ENCODE measurements at places on chromosomes 2 and 18.
A peak's percentile ranks its signal among the peaks of the same experiment; 100 is the strongest.

- DNase-seq, result no peak
Observed at GRCh38 chr2:48779019-48779716, 23.6 kb upstream of the LHCGR start.

- no peak for DNase-seq
Observed at GRCh38 chr2:12424809-12425208, 291.9 kb upstream of the TRIB2 start.

GRCh38 chr2:46045888-46046287, 251.3 kb upstream of the EPAS1 start:
- no peak for DNase-seq

- no peak for DNase-seq
Observed at GRCh38 chr2:54053830-54054229, 61.6 kb upstream of the ACYP2 start.

GRCh38 chr2:173358616-173359015, 3.9 kb downstream of the CDCA7 start:
- DNase-seq, result no peak

GRCh38 chr2:107806901-107807300, 19.8 kb upstream of the RGPD4 start:
- DNase-seq, result no peak

- DNase-seq, result no peak
Observed at GRCh38 chr2:15700131-15700530, 108.5 kb downstream of the DDX1 start.

DNA sequence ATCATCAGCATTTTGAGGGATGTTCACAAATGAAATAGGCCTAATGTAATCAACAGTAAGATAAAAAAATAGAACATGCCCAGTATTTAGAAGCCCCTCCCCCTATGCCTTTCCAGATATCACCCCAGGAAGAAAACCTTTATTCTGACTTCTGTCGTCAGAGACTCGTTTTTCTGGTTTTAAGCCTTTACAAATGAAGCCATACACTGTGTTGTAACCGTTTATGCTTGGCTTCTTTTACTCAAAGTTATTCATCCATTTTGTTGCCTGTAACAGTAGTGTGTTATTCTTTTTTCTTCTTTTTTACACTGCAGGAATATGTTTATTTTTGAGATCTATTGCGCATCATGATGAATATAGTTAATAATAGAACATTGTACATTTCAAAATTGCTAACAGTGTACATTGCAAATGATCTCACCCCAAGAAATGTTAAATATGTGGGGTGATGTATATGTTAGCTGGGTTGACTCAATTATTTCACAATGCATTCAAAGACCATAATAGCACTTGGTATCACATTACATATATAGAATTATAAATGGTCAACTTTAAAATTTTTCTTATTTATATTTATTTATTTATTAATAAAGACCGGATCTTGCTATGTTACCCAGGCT, 28.1 kb upstream of the PNPT1 start:
- DNase-seq, result no peak

GRCh38 chr2:239826376-239826775, 198.8 kb downstream of the NDUFA10 start:
- DNase-seq, result no peak

- DNase-seq, result no peak
Observed at GRCh38 chr2:60047347-60047746, 506.1 kb downstream of the BCL11A start.

DNA sequence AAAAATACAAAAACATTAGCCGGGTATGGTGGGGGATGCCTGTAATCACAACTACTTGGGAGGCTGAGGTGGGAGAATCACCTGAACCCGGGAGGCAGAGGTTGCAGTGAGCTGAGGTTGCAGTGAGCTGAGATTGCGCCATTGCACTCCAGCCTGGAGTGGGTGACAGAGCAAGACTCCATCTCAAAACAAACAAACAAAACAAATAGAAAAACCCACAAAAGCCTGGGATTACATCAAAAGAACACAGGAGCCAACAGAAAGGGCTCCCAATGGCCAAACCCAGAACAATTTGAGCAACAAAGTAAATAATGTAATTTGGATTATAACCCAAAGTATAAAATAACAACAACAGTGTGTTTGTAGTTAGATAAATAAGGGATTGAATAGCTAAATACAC, 159.8 kb downstream of the UXS1 start:
- DNase-seq, result no peak

- DNase-seq, result no peak
Observed at GRCh38 chr2:43174368-43174916, 52.0 kb downstream of the ZFP36L2 start.

DNA sequence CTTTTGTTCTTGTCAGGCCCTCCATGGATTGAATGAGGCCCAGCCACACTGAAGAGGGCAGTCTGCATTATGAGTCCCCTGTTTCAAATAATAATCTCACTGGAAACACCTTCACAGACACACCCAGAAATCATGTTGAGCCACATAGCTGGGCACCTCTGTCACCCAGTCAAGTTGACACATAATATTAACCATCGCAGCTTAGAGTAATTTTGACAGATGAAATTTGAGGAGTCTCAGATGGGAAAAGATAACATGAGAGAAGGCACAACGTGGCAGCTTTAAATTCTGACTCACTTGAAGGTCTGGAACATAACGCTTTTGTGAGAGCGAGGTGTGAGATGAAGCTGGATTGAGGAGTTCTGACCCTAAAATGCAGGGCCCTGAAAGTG, 70.9 kb upstream of the TMEM87B start:
- DNase-seq, result no peak

DNA sequence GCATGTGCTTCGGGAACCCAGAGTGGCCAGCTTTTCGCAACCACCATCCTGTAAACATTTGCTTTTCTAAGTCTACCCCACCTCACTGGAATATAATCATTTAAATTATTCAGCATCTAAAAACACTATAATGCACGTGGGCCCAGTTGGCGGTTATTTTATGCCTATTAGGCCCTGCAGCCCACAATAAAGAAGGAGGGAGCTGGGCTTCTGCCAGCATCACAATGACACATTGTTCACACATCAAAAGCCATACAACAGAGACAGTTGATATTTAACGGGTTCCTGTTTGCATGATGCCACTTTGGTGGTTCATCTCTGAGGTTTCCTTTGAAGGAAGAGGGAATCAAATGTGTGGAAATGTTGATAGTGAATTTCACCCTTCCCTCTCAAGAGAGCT, 916.0 kb upstream of the CELF4 start:
- DNase-seq, result no peak

DNA sequence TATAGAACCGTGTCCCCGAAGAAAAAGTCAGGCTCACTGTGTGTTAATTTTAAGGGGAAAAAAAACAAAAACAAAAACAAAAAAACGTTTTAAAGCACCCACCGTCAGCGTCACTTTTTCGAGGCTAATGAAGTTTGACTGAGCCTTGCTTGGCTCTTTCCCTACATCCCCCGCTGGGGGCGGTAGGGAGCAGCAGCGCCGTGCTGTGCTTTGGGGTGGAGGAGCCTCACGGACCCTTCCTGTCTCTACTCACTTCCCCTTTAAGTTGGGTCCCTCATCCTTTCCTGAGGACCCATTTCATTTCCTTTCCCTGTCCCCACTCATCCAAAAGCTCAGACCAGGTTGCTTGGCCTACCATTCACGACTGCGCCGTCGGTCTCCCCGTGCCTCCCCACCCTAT, 82.8 kb upstream of the RPL31 start:
- DNase-seq, result no peak

GRCh38 chr18:8658858-8659485, 46.4 kb upstream of the MTCL1 start:
- DNase-seq, result peak; percentile 76

DNA sequence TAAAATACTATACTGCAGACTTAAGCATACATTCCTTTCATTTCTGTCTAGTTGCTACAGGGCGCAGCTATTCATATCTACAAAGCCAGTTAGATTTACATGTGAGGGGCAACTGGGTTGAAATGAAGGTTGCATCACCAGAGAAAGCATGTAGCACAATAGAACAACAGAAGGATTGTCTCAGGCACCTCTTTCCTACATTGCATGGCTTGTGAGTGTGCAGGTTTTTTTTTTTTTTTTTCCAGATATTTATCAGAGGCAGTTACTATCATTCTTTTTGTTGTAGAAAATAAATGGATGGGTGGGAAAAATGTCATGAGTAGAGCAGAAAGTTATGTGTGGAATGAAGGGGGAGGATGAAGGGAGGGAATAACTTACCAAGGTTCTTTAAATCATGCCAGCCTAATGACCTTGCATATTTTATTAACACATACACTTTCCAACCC, 86.8 kb downstream of the ERBB4 start:
- no peak for DNase-seq

GRCh38 chr2:187842978-187843847, 289.0 kb upstream of the TFPI start:
- DNase-seq, result no peak

DNA sequence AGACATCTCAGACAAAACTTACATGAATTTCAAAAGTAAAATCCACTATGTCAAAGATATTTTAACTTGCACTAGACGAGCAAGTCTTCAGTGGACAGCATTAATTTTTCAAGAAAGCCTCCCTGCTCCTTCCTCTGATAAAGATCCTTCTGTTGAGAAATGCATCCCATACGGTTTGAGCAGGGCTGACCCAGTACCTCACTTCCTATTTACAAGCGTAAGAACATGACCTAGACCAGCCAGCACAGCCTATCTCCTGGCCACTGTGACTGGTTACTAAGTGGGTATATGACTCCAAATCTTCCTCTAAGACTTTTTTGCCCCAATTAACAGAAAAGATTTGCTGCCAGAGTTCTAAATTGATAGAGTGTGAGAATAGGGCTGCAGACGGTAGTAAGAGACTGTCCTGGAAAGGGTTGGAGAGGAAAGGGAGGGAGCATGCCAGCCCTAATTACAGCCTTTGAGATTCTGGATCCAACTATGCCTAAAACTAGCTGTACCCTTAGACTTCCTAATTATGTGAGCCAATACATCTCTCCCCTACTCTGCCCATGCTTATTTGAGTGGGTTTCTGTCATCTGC, 108.4 kb downstream of the PRELID3A start:
- DNase-seq, result no peak

DNA sequence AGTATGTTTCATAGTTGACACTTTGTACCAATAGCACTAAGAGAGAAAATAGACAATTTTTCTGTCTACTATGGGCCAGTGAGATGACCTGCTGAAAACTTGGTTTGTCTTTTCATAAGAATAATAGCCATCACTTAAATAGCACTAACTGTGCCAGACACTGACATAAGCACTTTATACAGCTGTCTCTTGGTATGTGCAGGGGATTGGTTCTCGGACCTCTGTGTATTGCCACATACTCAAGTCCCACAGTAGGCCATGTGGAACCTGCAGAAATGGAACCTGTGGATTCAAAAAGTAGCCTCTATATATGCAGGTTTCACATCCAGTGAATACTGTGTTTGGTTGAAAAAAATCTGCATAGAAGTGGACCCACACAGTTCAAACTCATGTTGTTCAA, 126.7 kb downstream of the XRCC5 start:
- DNase-seq, result no peak

DNA sequence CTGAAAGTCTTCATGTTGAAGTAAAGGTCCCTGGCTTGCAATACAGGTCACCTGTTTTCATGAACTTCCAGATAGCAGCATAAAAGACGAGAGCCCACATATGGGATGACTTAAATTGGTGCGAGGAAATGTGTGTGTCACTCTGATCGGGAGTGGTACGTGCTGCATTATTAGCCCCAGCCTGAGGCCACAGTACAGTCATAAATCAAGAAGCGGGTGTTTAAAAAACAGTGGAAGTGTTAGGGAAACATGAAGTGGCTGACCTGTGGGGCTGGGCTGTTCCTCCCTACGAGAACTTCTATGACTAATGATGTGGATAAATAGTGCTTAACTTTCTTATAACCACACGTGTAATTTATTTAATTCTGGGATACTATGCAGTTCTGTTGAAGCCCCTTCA, 24.4 kb downstream of the RDH14 start:
- DNase-seq, result no peak

DNA sequence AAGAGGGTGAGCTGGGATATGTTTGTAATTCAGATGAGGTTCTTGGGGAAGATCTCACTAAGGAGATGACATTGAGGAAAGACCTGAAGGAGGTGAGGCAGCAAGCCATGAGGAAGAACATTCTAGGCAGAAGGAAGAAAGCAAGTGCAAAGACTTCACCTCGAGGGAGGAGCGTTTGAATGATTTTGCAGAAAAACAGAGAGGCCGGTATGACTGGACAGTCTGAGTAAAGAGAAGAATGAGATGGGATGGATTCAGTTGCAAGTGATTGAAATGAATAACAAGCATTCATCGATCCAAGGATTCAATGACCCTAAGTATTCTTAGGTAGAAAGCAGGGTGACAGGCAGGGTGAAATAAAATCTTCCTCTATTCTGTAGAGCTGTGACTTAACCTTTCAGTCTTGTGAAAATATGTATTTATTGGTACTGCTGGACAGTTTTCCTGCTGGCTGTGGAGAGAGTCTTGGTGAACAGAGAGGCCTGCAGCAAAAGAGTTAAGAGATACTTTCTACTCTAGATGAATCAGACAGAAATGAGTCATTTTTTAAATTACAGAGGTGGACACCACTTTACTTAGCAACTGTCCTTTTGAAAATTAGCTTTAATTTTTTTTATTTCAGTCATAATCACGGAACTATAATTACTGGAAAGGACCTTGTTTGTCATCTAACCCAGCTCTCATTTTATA, 278.4 kb downstream of the LRRTM1 start:
- DNase-seq, result no peak

DNA sequence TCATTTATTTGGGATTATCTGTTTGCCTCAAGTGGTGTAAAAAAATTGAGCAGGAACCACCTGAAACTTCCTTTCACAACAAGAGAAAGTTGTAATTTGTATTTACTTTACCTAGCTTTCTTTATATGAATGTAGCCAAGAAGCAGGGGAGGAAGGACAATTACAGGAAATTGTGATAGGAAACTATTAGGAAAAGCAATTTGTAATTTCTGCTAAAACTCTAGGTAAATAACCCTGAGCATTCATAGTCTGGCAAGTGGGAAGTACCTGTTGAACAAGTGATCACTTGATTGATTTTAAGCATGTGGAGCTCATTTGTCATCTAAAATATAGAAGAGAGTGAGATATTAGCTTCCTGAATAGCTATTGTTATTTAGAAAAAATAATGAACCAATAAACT, 5.0 kb downstream of the TFPI start:
- DNase-seq, result no peak

- no peak for DNase-seq
Observed at GRCh38 chr2:145864501-145864900, 1344.6 kb upstream of the ZEB2 start.

DNA sequence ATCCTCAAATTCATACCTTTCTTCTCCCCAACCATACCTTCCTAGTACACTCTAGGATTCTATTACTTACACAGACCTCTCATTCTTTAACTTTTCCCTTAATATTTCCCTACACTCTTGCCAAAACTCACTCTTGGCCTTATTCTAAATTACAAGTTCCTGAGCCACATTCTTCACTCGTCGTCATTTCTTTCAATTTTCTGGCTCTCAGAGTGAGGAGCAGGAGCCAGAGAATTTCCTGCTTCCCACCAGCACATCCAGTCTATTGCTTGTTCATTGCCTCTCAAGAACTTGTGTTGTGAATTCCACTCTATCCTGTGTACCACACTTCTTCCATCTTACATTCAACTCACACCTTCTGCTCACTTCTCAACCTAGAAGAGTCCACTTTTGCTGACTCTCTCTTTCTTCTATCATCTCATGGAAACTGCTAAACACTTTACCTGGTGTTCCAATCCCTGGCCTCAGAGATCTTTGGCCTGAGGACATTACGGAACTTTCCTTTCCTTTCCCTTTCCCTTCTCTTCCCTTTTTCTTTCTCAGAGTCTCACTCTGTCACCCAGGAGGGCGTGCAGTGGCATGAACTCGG, 171.6 kb downstream of the PLCL1 start:
- DNase-seq, result no peak

- no peak for DNase-seq
Observed at GRCh38 chr2:237411683-237412423, 2.1 kb downstream of the COL6A3 start.

Data from NCI-H187 (cell line).